Uterus (tissue), 4 donors: ENCODE measurements at places on chromosomes 6 and 20.
A peak's percentile ranks its signal among the peaks of the same experiment; 100 is the strongest.

DNA sequence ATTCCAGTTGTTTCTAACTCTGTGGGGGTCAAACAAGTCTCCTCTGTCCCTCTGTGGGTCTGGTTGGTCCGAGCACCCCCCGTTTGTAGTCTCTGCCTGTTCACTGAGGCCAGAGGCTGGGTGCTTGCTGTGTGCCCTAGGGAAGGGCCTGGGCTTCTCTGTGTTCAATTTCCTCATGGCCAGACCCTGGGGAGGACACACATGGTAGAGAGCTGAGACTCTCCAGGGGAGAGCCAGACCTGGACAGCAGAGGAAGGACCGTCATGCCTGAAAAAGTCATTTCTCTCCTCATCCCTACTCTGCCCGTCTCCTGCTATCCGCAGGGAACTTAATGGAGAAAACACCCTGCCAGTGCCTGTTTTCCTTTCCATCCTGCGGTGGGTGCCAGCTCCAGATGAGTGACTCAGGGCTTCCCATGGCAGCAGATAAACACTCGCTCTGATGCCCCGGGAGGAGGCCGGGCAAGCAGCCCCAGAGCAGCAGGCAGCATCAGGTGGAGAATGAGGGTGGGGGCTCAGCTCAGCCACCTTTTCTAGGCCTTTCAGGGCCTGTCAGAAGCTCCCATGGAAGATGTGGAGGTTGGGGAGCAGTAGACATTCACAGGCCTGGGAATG lies 51.9 kb downstream of the SNAI1 start:
- peak; percentile 31 for DNase-seq

- DNase-seq = no peak
Observed at GRCh38 chr6:38057994-38058393, 238.5 kb downstream of the ZFAND3 start.

GRCh38 chr20:22584522-22584921 lies at the start of gene FOXA2:
TSS of gene FOXA2 (minus strand) at chr20:22584572. CDS start at chr20:22584278, 294 bp downstream.
- no peak for DNase-seq

DNA sequence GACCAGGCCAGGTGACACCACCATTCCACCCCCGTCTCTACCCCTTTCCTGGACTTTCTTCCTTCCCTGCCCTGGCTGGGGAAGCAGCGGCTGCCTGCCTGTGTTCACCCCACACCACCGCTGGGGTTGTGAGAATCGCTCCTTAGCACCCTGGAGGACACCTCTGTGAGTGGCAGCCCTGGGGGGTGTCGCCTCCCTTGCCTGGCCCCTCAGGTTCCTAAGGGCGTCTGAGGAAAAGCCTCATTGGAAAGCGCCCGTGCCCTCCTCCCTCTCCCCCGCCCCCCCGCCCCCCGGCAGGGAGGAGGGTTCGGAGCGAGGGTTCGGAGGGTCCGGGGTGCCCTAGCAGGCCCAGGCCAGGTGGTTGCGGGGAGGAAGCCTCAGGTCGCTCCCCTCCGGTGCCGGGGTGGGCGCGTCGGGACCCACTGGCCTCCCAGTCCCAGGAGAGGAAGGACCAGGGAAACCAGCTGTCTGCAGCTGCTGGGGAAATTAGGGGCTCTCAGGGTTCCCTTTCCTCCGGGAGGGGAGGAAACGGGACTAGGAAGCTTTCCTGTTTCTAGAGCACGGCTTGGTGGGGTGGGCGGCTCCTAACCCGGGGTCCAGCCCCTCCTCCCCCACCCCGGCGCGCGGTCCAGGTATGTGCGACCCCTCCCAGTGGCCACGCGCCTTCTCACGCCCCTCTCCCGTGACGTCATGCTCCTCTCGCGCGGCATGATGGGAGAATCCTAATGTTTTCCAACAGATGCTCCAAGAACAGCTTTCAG lies at the start of gene PHACTR3:
Gene PHACTR3, plus strand, starts transcription at position 760 of the 761 bp plus-strand sequence. CDS start 475 bp downstream, outside the sequence.
- no peak for DNase-seq

DNA sequence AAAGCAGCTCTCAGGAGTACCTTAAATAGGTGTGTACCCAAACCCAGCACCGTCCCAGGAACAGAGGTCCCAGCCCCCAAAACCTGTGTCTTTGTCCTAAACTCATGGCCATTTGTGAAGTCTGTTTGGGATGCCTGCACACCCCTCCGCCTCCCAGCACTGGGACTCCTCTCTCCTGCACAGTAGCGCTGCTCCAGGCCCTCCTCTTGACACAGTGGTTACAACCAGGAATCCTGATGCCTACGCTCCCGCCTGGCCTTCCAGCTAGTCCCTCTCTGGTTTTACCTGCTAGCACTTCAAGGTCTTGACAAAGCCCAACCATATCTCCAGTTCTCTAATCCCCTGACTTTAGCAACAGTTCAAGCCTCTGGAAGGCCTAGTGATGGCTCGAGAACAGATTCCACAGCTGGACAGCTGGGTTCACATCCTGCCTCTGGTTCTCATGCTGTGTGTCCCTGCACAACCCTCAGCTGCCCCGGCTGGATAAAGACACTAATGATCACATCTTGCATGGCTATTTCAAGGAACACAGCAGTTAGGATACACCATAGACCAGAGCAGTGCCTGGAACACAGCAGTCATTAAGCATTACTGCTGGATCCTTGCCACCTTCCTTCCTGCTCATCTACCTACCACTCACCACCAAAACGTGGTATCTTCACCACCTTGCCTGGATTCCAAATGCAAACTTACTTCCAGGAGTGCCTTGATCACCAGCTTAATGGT lies 5.6 kb downstream of the PSMA7 start:
- no peak for DNase-seq

GRCh38 chr6:37673436-37673835 lies 24.2 kb downstream of the MDGA1 start:
- no peak for DNase-seq
